ENCODE measurements at places on chromosomes 12 and 14.

GRCh38 chr14:65704850-65705249 is 292.3 kb downstream of the FUT8 start:
- DNase-seq = no peak

DNA sequence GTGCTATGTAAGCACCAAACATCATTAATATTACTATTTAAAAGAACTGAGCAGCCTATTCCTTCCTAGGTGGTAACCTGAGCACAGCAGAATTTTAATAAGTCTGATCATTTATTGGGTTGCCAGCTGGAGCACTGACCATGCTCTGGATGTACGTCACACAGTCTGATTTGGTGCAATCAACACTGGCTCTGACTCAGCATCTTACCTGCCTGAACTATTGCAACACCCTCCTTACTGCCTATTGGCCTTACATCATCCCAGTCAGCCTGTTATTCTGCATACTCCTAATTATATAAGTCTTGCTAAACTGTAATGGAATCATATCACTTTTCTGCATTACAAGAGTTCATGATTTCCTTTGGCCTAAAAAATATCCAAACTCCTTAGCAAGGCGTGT is 149.7 kb downstream of the PTPRO start:
- no peak for DNase-seq

DNA sequence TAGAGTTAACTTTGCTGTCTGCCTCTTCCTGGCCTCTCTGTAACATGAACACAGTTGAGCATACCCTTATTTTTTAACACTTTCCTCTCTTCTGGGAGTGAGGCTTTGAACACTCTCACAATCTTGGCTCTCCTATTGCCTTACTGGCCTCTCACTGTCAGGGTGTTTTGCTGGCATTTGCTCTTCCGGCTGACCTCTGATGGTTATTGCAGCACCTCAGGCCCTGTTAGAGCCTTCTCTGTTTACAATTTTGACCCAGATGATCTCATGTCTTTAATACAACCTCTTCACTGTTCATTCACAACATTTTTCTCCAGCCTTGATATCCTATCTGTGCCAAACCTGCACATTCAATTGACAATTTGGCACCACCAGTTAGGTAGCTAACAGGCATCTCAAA is 357.8 kb upstream of the USP15 start:
- DNase-seq = no peak

GRCh38 chr12:47947341-47947740 is 16.1 kb upstream of the TMEM106C start:
- DNase-seq = no peak

GRCh38 chr12:131421509-131422186 is 289.2 kb upstream of the SFSWAP start:
- DNase-seq = no peak

DNA sequence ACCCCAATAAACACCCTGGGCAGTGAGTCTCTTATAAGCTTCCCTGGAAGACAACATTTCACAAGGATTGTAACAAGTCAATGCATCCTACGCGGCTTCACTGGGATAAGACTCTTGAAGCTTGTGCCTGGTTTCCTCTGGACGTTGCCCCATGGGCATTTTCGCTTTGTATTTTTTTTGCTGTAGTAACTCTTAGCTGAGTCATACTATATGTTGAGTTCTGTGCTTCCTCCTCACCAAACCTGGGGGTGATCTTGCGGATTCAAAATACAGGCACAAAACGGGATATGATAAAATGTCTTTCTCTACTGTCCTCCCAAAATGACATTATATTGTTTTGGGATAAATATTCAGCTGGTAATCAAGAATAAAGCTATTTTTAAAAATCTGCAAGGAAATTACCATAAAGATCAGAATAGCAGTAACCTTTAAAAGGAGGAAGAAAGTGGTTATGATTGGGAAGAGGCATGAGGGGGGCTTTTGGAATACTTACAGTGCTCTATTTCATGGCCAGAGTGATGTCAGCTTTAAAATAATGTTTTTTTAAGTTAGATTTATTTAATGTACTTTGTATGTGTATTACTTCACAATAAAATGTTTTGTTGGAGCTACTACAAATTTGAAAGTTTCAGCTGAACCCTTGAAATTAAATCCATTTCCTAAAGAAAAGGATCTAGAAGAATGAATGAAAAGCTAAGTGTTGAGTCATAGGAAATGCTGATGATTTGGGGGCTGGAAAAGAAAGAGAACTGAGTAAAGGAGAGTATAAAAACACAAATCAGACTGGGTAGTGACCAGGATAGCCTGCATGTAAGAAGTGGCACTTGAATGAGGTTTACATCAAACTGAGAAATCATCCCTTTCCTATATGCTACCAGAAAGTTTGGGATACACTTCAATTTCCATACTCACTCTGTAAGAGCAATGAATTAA is 14.7 kb downstream of the BTBD7 start:
- DNase-seq = no peak

GRCh38 chr12:24574538-24574937 is 374.4 kb downstream of the BCAT1 start:
- no peak for DNase-seq

- no peak for DNase-seq
These were observed 110.6 kb downstream of the BMP4 start for GRCh38 chr14:53845813-53846693.

DNA sequence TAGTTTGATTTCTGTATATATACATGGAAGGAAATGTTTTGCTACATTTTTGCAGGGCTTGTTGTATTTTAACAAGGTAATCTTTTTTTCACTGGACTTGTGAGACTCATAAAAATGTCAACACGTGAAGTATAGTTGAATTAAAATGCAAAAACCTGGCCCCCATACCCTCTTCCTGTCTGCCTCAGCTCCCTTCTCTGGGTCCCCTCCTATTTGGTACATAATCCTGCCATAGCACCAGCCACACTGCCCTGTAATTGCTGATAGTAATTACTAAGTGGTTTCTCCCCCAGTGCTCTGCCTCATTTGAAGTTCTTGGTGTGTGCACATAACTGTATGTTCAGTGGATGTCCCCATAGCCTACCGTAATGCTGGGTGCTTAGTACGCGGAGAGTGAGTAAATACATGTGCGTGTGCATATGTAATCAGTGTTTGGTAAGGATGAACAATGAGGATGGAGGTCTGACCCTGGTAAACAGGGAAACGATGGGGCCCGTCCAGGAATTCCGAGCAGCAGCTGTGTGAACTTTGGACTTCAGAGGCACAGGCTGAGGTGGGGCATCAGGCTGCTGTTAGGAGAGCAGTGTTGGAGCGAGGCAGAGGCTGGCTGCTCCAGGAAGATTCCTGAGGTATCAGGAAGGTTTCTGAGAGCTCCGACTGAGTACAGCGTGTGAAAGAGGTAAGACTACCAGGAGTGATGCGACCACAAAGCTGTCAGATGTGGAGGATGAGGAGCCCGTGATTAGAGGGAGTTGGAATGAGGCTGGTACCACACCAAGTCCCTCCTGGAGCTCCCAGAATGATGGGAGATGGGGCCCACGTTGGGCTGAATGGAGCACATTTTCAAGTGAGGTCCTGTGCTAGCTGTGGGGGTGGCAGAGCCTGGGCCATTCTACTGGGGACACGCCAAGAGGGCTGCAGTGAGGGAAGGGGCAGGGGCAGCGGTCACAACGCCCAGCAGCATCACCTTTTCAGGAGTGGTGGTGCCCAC is 106.8 kb downstream of the PELI2 start:
- DNase-seq = peak; percentile 42

DNA sequence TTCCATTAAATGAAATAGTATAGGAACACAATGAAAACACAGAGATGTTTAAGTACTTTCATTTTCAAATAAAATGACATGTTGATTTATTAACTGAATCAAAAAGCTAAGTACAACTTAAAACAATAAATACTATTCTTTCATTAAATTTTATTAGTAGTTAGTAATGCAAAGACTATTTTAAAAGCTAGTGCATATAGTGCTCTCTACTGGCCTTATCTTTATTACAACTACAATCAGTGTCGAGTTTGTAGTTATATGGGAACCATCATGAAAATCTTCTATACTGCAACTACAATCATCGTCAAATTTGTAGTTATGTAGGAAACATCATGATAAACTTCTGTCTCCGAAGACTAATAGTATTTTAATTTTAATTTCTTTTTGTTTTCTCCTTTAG is 8.9 kb upstream of the LIN7A start:
- no peak for DNase-seq

- no peak for DNase-seq
These were observed 61.3 kb downstream of the DICER1 start for GRCh38 chr14:95095996-95096395.

DNA sequence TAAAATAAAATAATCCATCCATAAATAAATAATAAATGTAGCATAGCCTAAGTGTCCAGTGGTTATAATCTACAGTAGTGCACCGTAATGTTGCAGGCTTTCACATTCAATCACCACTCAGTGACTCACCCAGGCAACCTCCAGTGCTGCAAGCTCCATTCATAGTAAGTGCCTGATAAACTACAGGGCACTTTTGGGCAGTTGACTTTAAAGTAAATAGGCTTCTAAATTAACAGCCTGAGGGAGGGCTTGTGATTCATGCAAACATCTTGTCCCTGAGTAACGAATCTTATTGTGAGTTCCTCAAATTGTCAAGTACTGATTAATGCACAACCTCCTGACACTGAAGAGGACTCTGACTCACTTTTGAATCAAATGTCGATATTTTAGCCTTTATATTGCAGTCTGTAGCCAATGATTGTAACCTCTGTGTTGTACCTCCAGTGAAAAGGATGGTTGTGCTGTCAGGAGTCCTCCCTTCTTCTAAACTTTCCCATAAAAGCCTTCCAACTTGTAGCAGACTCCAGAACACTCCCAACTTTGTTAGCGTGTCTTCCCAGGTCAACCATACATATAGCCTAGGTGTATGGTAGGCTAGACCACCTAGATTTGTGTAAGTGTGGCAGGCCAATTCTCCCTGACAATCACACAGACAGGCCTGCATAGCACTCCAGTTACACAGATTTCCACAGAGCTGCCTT is 55.0 kb upstream of the BICD1 start:
- DNase-seq = no peak

- DNase-seq = no peak
These were observed 396.0 kb upstream of the PRICKLE1 start for GRCh38 chr12:42985506-42985905.

GRCh38 chr14:47483449-47483848 is 192.0 kb downstream of the MDGA2 start:
- no peak for DNase-seq

GRCh38 chr12:56387152-56387736 is 24.6 kb upstream of the APOF start:
- DNase-seq = no peak

DNA sequence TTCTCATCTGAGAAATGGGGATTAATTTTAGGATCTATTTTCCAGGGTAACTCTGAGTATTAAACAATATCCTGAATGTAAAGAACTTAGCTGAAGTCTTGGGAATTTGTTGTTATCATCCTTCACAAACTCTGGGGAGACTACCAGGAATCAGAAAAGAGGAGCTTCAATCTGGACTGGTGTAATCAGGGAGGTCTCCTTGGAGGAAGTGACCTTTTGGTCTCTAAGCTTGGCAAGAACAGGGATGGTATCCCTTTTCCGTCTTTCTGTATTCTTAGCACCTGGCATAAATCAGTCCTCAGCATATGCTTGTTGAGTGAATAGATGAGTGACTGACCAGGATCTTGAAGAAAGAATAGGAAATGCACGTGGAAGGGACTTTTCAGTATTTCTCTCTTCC is 9.3 kb upstream of the RPH3A start:
- no peak for DNase-seq

DNA sequence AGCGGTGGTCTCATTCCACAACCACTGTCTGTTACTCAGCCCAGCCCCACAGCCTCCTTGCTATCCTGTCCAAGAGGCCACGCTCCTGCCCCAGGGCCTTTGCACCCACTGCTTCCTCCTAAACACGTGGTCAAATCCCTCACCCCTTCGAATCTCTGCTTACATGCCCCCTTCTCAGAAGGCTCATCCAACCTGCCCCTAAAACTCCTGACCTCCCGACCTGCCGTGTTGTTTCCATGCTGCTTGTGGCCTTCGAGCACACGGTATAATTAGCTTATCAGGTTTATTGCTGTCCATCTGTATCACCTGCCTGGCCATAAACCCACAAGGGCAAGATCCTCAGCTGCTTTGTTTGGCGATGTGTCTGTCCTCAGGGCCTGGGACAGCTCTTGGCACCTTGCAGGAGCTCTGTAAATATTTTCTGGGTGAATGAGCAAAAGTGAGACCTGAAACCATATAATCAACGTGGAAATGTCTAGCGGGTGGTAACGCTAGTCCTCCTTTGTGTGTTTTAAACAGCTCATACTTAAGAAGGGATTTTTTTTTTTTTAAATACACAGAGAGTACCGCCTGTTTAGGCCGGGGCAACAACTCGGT is 36.0 kb downstream of the SCARB1 start:
- no peak for DNase-seq

- no peak for DNase-seq
These were observed 40.1 kb upstream of the AMN start for GRCh38 chr14:102882226-102882906.

DNA sequence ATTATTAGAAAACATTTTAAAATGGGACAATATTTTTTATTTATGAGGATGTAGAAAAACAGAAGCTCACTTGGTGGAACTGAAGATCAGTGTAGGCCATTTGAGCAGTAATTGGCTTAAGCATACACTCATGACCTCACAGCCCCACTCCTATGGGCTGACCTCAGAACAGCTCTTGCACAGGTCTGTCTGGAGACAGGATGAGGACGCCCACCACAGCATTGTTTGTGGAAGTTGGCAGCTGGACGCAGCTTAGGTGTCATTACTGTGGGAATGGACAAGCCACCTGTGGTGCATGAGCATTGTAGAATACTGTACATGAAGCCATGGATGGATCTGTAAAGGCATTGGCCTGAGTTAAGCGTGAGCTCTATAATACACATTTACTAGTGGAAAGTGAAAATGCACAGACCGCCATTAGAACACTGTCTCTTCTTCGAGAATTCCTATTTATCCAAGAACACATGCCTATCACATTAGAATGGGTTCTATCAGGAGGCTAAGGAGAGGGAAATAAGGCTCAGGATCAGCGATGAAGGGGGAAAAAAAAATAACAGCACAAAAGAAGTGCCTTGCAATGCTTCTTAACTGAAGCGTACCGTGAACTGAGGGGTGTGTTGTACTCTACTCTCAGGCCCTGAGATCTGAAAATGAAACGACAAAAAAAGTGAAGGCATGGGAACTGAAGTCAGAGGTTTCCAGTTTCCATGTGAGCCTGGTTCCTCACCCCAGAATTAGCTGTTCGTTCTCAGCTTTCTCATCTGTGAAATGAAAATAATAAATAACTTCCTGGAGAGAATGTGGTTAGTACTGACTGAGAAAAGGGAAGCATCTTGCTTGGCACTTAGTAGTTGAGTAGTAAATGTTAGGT is 33.6 kb downstream of the KCNA1 start:
- DNase-seq = no peak

- DNase-seq = no peak
These were observed 96.1 kb downstream of the PPHLN1 start for GRCh38 chr12:42421844-42422779.

DNA sequence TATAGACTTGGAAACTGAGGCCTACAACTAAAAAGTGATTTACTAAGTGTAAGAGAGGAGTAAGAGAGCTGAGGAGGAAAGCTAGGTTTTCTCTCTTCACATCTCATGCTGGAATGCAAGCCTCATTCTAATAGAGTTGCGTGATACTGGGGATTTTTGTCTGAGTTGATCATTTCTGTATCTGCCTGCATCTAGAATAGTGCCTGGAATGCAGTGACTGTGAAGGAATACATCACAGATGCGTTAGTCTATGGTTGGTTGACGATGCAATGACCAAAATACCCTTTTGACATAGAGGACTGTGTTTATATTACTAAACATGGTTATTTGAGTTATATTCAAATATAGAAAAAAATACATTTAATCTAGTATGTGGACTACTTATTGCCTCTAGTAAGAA is 9.2 kb upstream of the TMEM117 start:
- DNase-seq = no peak

GRCh38 chr12:24596768-24597388 is 352.0 kb downstream of the BCAT1 start:
- DNase-seq = peak; percentile 1

GRCh38 chr12:17108877-17109541 is 503.0 kb upstream of the LMO3 start:
- peak; percentile 61 for DNase-seq

Data from SHP77 treated with DMSO at 0.1 percent for 48 hours (cell line).